ENCODE measurements at places on chromosomes 7 and 10.

DNA sequence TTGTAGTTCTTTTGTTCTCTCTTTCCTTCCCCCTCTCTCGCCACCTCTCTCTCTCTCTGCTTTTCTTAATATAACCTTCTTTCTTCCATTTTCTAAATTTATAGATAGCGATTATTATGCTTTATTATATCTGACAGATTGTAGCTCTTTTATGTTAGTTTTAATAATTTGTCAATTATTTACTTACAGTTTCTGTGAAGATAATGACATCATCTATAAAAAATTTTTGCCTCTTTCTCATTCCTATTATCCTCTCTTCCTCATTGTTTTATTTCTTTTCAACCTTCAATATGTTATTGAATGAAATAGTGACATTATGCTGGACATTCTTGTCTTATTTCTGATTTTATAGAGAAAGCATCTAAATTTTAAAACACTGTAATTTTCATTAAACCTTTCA, 469.6 kb upstream of the NRG3 start:
- DNase-seq, result no peak

DNA sequence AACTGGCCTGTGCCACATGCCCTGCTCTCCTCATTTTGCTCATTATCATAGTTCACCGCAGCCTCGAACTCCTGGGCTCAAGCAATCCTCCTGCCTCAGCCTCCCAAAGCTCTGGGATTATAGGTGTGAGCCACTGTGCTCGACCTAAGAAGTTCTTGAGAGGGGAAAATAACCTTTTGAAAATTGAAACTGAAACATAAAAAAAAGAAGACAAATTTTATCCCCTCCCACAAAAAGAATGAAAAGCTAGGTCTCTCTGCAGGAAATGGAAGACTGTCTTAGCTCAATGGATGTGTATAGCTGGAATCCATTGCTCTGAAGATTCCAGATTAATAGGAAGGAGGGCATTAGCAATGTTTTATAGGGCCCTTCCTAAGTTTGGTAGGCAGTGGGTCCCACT, 2.0 kb upstream of the EXOC6 start:
- no peak for DNase-seq

GRCh38 chr10:34343764-34344163, 471.3 kb downstream of the PARD3 start:
- peak; percentile 43 for DNase-seq

GRCh38 chr10:48461623-48462481, 143.0 kb downstream of the ARHGAP22 start:
- DNase-seq, result no peak

GRCh38 chr10:71357792-71358265, 38.8 kb downstream of the SLC29A3 start:
- peak; percentile 81 for DNase-seq

- no peak for DNase-seq
These were observed 5.0 kb downstream of the MYO1G start for GRCh38 chr7:44973610-44974401.

GRCh38 chr10:72267819-72268399, 5.8 kb upstream of the DDIT4 start:
- no peak for DNase-seq

GRCh38 chr10:114308531-114309363, 69.7 kb downstream of the VWA2 start:
- DNase-seq, result peak; percentile 52

DNA sequence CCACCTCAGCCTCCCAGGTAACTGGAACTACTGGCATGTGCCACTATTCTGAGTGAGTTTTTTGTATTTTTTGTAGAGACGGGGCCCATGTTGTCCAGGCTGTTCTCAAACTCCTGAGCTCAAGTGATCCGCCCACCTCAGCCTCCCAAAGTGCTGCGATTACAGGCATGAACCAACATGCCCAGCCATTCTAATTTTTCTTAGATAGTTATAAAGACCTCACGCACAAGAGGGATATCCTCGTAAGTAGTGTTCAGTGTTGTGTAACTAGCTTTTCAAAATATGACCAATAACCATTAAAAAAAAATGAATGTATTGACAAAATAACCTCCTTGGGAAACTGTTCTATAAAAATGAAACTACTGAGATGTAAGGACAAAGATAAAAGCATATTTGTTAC, 90.5 kb upstream of the FERD3L start:
- DNase-seq, result no peak

DNA sequence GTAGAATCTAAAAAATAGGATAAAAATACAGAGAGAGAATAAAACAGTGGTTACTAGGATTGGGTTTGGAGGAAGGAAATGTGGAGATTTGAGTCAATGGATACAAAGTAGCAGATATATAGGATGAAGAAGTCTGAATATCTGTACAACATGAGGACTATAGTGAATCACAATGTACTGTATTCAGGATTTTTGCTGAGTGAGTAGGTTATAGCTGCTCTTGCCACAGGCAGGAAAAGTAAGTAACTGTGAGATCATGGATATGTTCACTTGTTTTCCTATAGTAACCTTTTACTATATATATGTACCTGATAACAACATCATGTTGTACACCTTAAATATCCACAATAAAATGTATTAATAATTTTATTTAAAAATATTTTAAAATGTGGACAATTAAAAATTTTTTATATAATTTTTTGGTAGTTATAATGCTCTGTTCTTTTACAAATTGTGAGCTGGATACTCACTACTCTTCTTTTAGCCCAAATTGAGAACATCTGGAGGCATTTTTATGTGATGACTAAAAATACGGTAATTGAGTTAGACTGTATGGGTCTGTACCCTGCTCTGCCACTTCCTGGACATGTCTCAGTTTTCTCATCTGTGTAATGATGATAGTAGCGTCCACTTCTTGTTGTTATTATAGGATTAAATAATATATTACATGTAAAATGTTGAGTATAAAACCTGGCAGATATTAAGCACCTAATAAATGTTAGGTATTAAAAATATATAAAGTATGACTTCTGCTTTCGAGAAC, 439.1 kb downstream of the AUTS2 start:
- DNase-seq, result no peak

DNA sequence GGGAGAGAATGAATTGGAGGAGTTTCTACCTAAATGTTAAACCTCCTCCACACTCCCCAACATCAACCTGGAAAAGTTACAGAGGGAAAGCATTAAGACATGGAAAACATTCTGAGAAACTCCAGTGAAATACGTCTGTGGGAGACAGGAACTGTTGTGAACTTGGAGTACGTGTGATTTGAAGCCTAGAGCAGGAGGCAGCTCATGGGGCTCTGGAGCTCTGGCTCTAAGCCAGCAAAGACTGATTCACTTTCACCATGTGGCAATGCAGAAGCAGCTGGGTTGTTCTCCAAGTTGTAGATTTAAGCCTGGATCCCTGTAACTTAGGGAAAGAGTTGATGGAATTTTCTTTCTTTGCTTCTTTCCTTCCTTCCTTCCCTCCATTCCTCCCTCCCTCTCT, 503.2 kb downstream of the NRG3 start:
- peak; percentile 93 for DNase-seq

DNA sequence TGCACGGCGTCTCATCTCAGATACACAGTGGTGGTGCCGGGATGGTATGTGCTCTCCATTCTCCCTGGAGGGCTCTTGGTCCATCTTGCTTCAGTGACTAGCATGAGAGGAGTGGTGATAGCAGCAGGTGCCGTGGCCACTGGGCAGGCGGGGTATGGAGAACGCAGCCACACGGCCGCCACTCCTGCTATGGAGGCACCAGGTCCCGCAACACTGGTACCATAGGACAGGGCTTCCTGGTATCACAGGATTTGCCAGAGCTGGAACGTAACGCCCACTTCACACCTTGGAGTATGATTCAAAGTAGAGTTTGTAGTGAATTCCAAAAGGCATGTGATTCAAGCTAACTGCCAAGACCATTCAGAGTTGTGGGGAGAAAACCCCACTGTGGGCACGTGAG, 284.1 kb downstream of the DPP6 start:
- no peak for DNase-seq

DNA sequence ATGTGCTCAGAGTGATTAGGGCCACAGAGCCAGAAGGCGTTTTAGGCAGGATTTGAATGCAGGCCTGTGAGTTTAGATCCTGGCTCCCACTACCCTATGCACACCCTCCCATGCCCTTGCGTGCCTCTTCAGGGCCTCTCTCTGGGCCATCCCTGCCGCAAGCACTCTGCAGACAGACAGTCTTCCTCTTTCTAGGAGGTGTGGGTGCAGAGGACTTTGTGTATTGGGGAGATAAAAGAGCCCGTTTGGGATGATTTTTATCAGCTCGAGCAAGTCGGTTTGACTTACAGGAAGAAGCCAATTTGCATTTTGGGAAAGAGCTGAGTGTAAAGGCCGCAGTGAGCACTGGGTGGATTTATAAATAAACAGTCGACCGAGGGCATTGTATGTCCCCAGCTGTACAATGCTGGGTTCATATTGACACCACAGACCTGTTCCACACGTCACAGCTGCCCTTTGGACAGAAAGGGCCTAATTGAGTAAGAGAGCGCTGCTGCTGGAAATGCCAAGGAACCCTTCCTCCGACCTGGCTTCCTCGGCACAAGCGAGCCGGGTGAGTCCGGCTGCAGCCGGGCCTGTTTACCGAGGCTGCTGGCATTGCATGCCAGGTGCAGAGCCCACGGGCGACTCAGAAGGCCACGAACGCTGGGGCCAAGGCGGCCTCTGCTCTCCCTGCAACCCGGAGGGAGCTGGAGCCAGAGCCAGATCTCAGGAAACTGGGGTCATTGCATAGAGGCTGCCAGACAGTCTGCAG, 25.1 kb downstream of the ZMIZ1 start:
- DNase-seq, result peak; percentile 47

DNA sequence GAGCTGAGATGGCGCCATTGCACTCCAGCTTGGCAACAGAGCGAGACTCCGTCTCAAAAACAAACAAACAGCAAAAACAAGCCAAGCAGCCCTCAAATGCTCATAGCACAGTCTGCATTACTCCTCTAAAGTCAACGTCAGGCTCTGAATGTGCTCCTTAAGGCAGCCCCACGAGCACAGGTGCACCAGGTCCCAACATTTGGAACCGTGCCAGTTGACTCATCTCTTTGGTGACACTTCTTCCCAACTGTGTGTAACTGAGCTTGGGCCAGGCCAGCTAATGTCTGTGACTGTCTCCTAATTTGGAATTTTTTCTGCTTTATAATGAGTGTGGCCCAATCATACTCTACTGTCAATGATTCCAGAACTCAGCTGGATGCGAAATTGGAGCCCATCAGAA, 66.3 kb upstream of the EFCAB10 start:
- no peak for DNase-seq

DNA sequence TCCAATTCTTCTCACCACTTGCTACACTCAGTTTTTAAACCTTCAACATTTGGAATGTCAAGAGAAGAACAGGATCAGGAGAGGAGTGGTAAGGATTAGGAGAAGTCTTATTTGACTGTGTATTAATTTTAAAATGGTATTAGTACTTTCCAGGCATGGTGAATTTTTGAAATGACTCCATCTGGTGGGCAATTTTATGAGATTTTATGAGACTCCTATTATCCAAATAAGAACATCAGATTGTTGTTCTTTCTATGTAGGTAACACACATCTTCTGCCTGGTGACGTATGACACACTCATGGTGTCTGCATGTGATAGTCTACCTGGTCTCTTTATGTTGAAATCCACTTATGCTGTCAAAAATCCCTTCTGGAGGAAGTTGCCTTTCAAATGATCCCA, 51.0 kb downstream of the SLC13A1 start:
- DNase-seq, result no peak

- DNase-seq, result peak; percentile 10
These were observed 1073.9 kb downstream of the NXPH1 start for GRCh38 chr7:9507290-9507689.

DNA sequence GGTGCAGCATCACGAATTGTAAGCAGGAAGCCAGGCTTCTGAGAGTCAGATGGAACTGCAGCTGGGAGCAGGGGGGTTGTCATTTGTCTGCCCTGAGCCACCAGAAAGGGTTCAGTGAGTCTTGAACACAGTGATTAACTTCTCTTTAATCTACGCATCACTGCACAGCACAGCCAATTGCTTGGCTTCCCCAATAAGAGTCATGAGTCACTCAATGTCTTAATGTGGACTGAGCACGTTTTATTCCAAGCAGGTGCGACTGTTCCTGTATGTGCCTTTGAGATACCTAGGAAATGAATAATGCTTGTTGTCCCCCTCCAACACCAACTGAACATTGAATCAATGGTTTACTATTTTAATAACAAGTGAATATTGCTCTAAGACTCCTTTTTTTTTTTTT, 26.0 kb upstream of the PLEKHA1 start:
- no peak for DNase-seq

- DNase-seq, result no peak
These were observed 33.8 kb downstream of the MAP3K8 start for GRCh38 chr10:30467651-30468338.

DNA sequence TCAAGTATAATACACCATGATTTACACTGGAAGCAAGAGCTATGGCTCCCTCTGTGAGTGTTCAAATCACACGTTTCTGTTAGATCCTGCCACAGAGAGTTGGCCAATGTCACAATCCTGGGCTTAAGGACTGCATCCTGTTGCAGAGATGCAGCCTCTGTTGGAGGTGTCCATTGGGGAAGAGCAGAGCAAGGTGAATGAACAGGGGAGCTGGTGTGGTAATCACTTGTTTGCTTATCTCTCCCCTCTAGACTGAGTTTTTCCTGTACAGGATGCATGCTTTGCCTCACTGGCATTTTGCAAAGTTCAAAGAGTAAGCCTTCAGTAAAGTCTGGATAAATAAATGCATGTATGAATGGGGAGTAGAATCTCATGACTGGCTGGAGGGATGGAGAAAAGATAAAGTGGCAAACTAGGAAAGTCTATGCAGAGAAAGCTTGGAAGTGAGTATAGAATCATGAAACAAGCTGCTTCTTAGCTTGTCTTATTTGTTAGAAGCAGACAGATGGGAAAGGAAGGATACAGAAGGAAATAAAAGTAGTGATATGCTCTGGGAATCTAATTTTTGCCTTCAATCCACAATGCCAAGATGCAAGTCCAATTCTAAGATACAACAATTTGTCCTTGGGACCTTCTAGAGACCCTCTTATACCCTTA, 605.9 kb downstream of the KCNMA1 start:
- DNase-seq, result no peak

GRCh38 chr7:7791523-7791922, 73.1 kb upstream of the RPA3 start:
- DNase-seq, result peak; percentile 47

DNA sequence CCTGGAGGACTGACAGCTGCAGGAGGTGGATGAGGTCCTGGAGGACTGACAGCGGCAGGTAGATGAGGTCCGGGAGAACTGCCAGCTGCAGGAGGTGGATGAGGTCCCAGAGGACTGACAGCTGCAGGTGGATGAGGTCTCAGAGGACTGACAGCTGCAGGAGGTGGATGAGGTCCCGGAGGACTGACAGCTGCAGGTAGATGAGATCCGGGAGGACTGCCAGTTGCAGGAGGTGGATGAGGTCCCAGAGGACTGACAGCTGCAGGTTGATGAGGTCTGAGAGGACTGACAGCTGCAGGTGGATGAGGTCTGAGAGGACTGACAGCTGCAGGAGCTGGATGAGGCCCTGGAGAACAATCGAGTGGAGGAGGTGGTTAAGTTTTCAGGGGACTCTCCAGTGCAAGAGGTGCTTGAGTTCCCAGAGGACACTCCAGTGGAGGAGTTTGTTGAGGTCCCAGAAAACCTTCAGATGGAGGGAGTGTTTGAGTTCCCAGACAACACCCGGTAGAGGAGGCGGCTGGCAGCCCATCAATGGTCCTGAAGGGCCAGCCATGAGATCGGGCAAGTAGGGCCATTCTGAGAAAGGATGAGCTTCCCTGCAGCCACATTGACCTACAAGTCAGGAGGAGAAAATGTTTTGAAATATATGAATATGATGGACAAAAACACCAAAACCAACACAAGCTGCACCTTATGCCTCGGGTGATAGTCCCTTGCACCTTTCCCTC, 4.7 kb upstream of the EIF5AL1 start:
- DNase-seq, result no peak
